ENCODE measurements at places on chromosomes 3 and 15.

- no peak for DNase-seq
These were observed 57.6 kb downstream of the RAB11A start for GRCh38 chr15:65926899-65927298.

GRCh38 chr3:36248374-36248773 is 131.9 kb upstream of the STAC start:
- no peak for DNase-seq

- DNase-seq, result no peak
These were observed 8.2 kb upstream of the PRKAR2A start for GRCh38 chr3:48855681-48856447.

- DNase-seq, result no peak
These were observed 125.8 kb downstream of the ERC2 start for GRCh38 chr3:56342475-56342874.

- DNase-seq, result no peak
These were observed 28.0 kb downstream of the TFG start for GRCh38 chr3:100737334-100737733.

DNA sequence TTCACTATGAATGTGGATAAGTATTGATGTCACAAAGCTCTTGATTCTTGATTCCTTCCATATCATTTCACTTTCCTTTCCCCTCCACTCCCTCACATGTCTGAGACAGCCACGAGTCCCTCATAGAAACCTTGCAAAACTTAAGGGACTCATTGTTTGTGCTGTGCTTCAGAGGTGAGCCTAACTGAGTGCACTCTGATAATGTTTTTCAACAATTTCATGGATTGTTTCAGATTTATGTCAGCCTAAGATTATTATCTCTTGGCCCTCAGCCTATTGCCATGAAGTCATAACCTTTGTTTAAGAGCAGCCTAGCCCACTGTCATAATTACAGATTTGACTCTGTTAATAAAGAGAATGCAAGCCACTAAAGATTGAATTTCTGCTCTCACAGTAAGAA is 363.6 kb downstream of the MECOM start:
- DNase-seq, result no peak

GRCh38 chr3:68239542-68239941 is 585.1 kb upstream of the SUCLG2 start:
- no peak for DNase-seq

DNA sequence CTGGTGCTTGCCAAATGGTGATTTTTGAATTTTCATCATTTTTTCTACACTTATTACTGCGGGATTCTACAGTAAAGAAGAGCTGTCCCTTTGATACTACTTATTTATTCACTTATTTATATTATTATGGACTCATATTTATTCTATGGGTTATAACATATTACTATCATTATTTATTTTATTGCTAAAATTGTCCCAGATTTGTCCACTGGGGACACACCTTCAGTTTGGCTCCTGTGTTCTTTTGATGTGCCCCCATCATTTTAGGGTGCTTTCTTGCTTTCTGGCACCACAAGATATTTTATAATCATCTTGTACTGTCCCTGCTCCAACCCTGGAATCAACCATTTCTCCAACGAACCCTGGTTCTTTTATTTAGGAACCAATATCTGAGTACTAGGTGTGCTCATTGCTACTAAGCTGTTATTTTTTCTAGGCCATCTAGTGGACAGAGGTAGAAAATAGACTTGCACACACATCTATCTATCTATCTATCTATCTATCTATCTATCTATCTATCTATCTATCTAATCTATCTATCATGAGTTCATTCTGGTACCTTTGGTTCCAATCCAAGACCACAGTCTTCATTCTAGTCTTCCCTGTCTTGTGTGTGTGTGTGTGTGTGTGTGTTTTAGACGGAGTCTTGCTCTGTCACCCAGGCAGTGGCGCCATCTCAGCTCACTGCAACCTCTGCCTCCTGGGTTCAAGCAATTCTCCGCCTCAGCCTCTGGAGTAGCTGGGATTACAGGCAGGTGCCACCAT is 16.0 kb downstream of the SLC22A14 start:
- DNase-seq, result no peak

DNA sequence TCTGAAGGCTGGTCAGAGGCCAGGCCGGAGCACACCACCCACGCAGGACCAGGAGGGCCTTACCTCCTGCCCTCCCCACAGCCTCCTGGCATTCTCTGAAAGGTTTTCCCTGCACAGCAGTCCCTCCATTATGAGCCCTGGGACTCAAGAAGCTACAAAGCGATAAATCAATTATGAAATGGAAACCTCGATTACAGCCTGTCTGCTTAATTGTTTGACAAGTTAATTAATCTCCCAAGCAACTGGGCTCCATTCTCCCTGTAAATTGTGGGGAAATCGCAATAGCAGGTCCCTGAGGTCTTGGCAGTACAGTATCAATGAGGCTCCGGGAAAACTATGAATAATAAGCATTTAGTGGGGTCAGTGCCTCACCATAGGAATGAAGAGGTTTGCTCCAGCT is 683.5 kb downstream of the NTRK3 start:
- DNase-seq, result no peak

GRCh38 chr3:156803952-156804741 is 22.0 kb upstream of the LEKR1 start:
- no peak for DNase-seq

DNA sequence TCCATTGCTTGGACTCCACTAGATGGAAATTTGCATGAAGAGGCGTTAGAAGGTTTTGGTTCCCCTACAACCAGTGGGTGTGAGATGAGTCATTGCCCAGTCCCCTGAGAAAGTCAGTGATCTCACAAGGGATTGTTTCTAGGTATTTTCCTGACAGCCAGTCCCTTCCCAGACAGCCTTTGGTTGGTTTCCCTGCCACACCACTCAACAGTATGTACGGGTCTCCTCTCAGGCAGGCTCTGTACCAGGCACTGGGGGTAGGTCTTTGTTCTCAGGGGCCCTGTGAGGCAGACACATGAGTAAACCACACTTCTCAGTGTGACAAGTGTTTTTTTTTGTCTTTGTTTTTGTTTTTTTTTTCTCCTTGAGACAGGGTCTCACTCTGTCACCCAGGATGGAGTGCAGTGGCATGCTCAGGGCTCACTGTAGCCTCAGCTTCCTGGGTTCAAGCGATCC is 4.0 kb downstream of the LAMP3 start:
- no peak for DNase-seq

DNA sequence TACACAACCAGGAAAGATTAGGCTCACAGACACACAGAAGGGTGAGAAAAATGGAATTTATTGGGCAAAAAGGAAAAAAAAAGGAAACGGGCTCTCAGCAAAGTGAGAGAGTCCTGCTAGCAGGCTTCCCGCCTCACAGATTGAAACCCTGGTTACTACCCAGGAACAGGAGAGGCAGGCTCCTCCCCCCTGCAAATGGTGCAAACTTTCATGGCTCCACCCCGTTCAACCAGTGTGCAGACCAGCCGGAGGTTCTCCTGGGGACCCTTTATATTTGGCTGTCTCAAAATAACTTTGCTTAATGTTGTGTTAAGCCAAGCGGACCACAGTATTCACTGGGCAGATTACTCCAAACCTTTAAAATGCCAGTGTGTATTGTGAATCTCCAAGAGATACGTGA is 40.3 kb downstream of the IL1RAP start:
- DNase-seq, result no peak

GRCh38 chr3:86865506-86865905 is 125.4 kb downstream of the VGLL3 start:
- no peak for DNase-seq

Data from mesothelial cell of epicardium (in vitro differentiated cells).